ENCODE measurements at places on chromosomes 12 and 14.
A peak's percentile ranks its signal among the peaks of the same experiment; 100 is the strongest.

- DNase-seq, result no peak
These were observed 1.2 kb upstream of the LRRK2 start for GRCh38 chr12:40223646-40224045.

DNA sequence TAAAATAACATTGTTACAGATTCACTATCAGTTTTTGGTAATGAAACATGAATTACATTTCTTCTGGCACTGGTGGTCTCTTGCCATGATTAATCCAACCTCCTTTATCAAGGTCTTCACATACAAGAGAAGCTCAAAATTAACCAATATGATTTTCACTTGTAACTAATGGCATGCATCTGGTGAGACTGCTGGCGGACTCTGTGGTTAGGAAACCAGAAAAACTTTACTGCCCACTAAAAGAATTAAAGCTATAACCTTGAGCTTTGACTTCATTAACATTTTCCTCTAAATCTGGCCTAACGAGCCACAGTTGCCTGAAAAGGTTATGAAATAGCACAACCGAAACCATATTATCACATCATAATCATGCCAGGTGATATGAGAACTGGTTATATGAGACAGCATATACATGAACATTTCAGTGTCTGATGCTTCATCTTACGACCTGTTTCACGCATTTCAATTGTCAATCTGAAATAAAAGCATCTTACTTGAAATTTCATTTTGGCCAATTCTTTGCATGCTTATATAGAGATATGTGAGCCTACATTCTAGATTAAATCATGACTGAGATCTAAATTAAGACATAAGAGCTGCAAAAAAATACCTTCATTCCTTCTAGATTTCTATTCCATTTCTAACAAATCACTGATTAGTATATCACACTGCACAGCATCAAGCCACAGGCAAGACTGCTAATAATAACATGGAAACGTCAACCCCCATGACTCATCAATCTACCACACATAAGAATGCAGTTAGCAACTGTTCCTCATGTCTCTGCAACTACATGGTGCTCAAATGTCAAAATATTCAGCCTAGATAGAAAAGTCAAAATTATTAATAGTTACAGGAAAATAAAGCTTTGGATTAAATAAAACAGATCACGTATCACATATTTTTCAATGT is 89.3 kb downstream of the OSBPL8 start:
- DNase-seq, result peak; percentile 7

DNA sequence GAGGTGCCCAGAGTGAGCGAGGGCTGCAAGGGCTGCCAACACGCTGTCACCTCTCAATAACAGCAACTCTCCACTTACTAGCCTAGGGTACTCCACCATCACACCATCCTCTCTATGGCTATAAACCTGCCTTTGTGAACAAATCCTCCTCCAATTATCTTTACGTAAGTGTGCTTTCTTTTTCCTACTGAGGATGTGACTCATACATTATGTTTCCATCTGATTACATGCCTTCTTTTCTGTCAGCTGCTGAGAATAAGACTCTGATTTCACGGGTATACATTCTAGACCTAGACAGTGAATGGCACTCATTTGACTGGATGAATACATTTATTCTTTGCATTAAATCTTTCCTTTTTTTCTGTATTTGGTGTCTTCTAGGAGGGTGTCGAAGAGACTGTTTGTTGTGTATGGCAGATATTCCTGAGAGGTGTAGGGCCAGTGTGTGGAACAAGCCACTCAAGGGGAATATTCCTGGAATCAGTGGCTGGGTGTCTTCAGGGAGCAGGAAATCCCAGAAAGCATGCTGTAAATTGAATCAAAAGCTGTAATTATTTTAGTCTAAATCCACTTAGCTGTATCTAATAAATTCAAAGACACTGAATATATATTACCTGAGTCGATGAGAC is 327.3 kb upstream of the TMTC1 start:
- no peak for DNase-seq

GRCh38 chr12:111353603-111354295 is 15.1 kb downstream of the PHETA1 start:
- DNase-seq, result no peak

DNA sequence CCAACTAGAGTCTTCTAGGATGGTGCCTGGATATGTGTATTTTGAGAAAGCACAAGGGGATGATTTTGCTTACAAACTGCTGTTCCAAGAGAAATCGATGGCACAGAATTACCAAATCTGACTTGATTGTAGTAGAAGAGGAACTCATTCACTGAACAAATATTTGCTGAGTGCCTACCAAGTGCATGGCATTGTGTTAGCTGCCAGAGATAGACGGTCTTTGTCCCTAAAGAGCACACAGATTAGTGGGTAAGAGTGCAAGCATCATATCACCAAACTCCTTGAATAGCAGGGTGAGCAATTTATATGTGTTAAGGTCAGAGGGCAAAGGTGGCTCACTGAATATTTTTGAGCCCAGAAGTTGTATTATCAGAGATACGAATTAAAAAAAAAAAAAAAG is 3.5 kb upstream of the FOXN3 start:
- no peak for DNase-seq

DNA sequence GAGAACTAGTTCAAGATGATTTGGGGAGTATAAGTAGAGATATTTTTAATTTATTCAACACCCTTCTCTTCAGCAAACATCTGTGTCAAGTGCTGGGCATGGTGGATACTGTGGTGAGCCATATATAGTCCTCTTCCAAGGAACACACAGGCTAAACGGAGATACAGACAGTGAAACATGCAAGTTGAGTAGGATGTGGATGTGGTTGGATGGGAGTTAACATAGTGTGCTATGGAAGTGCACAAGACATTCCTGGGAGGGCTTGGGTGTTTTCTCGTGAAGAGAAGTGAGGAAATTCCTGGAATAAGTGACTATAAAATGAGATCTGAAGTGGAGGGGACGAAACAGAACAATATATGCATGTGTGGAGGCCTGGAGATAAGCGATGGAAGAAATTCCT is 181.1 kb upstream of the NPAS3 start:
- DNase-seq, result no peak

DNA sequence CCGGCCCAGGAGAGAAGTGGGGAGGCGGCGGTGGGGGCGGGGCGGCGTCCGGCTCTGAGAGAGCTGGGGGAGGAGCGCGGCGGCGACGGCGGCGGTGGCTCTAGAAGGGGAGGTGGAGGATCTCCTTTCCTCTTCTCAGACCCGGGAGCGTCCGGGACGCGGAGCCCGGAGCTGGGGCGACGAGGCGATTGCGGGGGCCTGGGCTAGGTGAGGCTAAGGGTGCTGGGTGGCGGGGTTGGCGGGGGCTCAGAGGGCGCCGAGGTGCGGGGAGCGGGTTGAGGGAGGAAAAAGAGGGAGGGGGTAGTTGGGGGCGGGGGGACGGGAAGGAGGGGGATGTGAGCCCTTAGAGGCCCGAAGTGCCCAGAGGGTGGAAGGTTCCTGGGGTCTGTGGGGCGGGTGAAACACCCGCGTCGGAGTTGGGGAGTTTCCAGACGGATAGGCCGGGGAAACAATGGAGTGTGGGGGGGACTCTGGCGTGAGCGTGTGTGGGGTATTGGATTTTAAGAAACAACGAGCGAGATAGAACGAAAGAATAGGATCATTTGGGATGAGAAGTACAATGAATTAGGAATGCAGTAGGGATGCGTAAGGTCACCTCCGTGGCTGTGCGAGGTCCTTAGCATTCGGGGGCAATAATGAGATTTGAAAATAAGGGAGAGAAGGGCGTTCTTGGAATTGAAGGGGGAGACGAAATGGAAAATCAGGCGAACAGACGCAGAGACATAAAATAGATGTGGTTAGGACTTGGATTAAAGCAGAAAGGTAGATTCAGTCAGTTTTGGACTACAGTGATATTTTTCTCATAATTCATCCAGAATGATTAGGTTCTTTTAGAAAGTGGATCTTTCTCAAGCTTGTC is at the start of gene SPATS2:
Gene SPATS2, plus strand, starts transcription at position 82 of the 859 bp plus-strand sequence. CDS start 93,551 bp downstream, outside the sequence.
- no peak for DNase-seq

- no peak for DNase-seq
These were observed 103.2 kb upstream of the NAV3 start for GRCh38 chr12:77727442-77728001.

DNA sequence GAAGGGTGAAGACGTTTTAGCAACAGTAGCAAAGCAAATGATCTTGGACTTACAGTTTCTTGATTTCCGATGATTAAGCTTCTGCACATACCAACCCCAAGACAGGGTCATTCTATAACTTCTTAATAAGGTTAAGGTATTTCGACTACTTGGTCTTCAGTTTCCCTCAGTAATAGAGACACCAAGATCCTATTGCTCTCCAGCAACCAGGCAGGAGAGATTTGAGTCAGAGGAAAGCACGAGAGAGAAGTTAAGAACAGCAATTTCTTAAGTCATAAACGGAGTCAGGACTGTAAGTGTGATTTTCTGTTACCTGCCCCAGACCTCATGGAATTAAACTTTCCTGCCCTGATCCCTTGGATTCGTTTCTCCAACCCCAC is 215.6 kb downstream of the TTC8 start:
- no peak for DNase-seq

- no peak for DNase-seq
These were observed at the start of gene B4GALNT3 for GRCh38 chr12:459430-460258. TSS of gene B4GALNT3 (plus strand) at chr12:459939. CDS start at chr12:460377, 438 bp downstream.

GRCh38 chr12:25307818-25308217 is 57.1 kb upstream of the KRAS start:
- no peak for DNase-seq

- no peak for DNase-seq
These were observed 87.0 kb downstream of the SAMD4A start for GRCh38 chr14:54653712-54654469.

DNA sequence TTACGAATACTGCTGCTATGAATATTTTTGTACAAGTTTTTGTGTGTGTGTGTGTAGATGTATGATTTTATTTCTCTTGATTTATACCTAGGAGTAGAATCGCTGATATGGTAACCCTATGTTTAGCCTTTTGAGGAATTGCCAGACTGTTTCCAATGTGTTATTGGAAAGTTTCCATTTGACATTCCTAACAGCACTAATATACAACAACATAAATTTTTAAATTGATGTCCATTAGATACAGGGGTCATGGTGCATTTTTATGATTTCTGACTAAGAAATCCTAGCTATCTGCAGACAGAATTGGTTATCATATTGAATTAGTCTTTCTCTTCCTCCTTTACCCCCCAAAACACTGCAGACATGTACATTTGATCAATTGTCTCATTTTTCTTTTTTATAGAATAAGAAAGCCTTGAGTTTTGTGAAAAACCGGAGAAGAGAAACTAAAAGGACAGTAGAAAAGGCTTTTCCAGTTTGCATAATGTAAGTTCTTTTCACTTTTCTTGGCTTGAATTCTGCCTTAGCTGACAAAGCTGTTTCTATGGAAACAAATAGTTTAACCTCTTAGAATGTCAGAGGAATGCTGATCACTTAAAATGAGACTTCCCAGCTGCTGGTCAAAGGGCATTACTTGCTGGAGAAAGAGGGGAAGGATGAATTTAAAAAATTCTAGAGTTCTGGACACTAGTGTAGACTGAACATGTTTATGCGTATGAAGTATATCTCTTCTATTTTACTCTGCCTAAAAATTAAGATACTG is 28.2 kb downstream of the PALS1 start:
- no peak for DNase-seq

DNA sequence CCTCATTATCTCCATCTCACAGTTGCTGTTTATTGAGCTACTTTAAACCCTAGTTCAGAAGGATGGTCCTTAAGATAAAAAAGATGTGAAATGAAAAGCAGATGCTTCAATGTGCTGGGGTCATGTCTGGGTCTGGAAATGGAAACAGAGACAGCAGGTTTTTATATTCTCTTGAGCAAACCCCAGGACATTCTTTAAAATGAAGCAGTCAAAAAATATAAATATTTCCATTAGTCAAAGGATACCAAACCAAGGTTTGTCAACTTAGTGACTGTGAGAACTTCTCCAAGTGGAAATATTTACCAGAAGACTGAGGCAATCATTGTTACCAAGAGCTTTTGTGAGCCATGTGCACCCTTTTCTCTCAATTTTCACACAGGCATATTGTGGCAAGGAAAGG is 102.5 kb upstream of the DIO2 start:
- no peak for DNase-seq

DNA sequence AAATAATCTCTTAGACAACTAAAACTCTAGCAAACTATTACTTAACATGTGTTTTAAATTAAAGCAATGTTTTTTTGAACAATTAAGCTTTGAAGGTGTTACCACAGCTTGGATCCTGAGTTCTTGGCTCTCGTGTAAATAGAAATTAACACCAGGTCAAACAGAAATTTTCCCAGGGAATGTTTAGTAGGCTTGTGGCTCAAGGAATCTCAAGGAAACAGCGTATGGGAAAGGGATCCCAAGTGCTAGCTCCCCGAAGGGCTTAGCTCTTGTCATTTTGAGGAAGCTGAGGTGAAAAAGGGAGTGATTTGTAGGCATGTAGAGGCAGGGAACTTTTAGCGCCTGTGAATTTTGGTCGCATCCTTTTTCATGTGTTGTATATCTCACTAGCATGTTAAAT is 11.4 kb downstream of the KNTC1 start:
- DNase-seq, result no peak

GRCh38 chr14:104394409-104394851 is 185.1 kb upstream of the C14orf180 start:
- DNase-seq, result no peak

GRCh38 chr12:64792128-64792527 is 32.3 kb upstream of the TBC1D30 start:
- no peak for DNase-seq

DNA sequence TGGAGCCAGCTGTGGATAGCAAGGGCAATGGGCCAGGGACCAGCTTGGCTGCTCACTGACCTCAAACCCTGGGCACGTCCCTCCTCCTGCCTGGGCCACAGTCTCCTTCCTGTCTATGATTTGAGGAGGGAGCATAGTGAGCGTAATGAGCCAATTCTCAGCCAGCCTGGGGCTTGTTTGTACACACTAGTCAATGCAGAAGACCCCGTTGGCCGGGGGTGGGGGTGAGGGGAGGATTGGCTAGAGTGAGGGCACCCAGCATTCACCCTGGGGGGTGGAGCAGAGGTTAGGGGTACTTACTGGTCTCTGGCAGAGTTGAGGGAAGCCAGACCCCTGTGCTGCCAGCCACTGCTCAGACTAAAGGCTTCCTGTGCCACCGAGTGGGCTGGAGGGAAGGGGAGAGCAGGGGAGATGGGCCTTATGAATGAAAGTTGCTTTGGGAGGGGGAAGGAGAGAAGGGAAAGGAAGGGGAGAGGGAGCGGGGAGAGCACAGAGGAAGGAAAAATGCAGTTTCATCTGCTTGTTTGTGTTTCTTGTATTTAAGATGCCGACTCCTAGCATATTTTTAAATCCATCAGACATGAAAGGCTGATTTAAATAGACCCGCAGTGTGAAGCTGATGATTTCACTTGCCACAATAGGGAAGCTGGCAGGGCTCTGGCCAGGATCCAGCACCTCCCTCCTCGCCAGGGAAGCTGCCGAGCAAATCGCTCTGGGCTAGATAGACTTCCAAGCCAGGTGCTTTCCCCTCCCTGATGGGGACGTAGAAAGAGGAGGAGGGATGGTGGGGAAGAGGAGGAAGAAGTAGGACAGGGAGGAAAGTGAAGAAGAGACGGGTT is 114.0 kb downstream of the PRMT8 start:
- peak; percentile 26 for DNase-seq

GRCh38 chr14:63454436-63454835 is 88.7 kb downstream of the PPP2R5E start:
- DNase-seq, result no peak
